Effector memory CD4-positive, alpha-beta T cell (primary cell): ENCODE measurements at places on chromosomes 4 and X.

GRCh38 chrX:26672571-26672970 is 456.6 kb downstream of the MAGEB5 start:
- no peak for DNase-seq

DNA sequence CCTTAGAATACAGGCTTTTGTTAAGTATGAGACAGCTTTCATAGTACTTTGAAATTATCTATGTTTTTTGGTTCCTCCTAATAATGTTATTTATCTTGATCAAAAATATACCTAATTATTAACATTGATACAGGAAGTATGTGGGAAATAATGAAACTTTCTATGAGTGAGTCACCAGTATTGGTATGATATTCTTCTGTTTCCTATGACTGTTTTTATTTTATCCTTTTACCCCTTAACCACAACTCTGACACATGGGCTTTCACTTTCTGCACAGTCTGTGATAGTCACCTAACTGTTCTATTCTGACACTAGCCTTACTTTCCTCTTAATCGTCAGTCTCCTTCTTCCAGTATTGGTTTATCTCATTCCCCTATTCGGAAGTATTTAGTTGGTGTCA is 4.7 kb downstream of the THAP9 start:
- DNase-seq: no peak

DNA sequence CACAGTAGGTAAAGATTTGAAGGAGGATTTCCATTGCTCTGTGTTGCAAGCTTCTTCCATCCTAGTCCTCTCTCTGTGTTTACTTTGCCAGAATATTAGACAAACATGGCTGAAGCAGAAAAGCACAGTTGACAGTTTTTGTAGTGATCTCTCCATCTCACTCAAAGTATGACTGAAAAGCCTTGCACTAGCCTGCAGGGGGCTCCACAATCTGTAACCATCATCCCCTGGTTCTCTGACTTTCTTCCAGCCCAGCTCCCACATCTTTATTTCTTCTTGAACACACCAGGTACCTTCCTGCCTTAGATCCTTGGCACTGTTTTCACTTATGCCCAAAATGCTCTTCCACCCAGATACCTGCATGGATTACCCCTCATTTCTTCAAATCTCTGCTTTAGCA is 34.1 kb upstream of the HHIP start:
- DNase-seq: no peak

- DNase-seq: no peak
These were observed 670.3 kb downstream of the IL1RAPL1 start for GRCh38 chrX:29257521-29257920.

GRCh38 chr4:95524184-95524583 is 24.6 kb downstream of the UNC5C start:
- DNase-seq: no peak

DNA sequence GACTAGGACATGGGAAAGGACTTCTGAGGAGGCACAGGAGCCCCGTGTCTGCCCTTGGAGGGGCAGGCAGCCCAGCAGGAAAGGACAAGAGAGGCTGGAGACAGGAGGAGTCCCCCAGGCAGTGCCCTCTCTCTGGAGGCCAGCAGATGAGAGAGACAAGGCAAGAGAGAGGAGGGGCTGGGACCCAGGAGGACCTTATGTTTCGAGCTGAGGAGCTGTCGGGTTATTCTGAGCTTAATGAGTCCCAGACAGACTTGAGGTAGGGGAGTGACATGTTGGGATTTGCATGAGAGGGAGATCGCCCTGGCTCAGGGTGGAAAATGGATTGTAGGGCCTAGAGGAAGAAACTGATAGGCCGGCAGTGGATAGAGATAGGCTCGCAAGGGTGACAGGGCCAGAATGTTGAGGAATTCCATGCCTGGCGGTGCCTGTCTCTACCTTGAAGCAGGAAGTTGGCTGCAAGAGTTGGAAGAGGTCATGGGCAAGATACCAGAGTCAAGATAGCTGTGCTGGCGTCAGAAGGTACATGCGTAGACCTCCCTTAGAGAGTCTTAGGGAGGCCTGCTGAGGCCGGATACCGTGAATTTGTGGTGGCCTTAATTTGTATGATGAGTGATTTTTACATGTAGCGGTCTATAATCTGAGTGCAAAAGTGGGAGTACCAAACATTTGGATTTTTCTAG is 19.4 kb downstream of the STOX2 start:
- DNase-seq: no peak

GRCh38 chrX:68498044-68498507 is 775 bp upstream of the YIPF6 start:
- no peak for DNase-seq

DNA sequence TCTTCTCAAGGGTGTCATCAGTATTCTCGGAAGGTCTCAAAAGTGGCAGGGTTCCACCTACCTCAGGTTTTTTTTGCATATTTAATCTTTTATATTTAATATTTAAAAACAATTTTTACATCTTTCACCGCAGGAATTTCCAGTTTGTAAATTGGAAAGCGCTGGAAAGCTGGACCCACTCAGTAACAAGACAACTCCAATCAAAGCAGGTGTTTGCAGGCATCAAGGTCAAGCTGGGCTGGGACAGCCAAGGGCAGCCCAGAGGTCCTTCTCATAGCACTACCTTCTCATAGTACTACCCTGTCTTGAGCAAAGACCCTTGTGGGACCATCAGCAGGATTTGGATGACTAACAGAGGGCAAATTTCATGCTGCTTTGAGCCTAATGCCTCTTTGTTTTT is 160.1 kb downstream of the TET2 start:
- DNase-seq: no peak

DNA sequence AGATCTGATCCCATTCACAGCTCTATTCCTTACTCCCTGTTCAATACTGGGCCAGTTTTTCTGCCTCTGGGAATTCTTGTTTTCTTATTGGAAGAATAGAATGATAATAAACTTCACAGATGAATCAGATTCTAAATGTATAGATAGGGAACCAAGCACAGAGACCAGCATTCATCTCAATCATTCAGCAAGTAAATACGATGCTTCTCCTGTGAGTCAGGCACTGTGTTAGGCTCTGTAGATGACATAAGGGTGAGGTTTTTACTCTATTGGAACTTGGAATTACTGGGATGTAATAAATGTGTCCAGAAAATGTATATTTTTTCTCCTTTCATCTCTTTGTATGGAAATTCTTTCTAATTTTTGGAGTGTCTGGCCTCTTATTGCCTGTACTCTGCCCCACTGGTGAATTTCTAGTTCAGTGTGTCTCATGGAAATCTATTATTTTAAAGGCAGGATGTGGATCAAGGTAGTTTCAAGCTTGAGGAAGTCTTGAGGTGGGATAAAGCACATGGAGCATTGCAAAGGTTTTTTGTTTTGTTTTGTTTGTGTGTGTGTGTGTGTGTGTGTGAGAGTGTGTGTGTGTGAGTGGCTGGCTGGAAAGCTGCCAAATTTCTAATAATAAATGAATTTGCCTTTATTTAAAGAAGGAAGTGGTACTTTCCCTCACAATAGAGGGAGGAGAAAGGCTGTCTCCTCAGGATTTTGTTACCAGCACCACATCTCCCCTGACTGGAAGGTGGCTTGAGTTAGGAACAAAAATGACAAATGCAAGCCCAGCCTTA is 117.9 kb upstream of the HS3ST1 start:
- no peak for DNase-seq

GRCh38 chr4:17230727-17231126 is 281.2 kb downstream of the QDPR start:
- DNase-seq: no peak

- no peak for DNase-seq
These were observed 22.8 kb downstream of the VMA21 start for GRCh38 chrX:151419782-151420181.

DNA sequence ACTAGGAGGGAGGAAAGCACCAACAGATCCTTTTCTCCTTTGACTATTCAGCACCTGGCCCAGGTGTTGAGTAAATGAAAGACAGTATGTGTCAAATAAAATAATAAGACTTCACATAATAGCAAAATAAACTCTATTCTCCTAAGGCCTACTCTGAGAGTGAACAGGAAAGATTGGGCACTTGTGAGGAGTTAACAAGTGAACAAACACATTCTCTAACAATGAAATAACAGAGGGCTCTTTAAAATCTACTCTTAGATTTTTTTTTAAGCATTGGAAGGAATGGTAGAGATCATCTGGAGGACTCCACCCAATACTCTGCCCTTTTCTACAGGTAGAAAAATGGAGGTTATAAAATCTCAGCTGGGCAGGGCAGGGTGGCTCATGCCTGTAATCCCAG is 39.1 kb upstream of the NOCT start:
- no peak for DNase-seq

DNA sequence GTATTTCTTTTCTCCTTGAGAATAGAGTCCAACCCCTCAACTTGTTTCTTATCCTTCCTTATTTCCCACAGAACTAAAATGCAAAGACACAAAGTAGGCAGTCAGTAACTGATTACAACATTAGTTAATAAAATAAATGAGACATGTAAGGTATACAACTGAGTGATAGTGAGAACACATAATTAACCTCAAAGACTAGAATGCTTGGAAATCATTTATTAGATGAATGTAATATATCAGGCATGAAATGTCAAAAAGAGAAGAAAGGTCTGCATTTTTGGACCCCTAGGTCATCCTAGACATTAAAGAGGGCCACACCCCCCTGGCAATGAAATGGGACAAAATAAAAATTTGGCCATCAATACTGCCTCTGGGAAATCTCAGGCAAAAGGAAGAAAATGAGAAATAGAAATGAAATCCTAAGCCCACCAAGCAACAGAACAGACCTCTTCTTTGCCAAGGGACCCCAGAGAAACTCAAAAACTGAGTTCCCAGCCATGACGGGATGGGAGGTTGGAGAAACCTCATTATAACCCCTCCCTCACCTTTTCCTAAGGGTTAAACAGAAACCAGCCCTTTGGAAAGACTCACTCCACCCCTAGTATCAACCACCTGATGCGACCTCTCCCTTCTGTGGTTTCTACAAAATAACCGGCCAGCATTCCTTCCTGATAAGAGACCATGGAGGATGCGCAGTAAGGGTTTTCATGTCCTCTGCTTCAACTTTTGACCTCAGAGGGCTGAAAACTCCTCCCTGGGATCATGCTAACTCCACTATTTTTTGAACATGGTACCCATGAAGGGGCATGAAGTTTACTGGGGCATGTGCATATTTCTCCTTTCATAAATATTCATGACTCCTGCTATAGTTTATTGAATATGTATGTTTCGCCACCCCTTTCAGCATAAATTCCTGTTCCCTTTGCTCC is 90.0 kb upstream of the EXOC1L start:
- no peak for DNase-seq

DNA sequence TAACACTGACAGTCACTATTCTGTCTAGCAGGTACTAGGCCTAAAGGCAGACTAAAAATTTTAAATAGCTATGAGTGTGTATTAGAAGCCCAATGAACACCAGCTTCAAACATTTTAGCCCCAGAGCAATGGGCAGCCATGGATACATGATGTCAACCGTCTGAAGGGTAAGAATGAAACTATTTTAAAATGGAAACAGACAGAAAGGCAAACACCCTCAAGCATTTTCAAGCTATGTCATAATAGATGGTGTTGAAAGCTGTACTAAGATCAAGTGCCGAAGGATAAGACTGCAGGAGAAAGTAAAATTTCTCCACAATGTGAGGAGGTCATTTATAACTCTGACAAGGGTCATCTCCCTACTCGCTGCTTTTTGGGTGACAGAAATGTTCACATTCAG is 225.0 kb downstream of the COL25A1 start:
- no peak for DNase-seq

DNA sequence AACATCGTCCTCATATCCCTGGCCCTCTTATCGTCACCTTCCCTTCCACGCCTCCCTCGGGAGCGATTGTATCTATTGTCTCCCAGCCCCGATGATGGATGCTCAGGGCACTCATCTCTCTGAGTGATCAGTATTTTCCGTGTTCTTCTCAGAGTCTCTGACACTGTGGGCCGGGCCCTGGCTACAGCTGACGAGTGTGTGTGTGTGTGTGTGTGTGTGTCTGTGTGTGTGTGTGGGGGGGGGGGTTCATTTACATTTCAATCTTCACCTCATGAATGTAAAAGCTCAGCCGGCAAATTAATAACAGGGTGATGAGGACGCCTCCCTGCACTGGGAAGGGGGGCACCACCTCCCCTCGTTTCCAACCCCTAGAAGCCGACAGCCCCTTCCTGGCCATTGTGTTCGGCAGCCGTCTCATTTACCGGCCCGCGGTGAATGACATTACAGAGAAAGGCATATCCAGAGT is 159.5 kb downstream of the SHOX start:
- no peak for DNase-seq

GRCh38 chr4:46081248-46081647 is 42.6 kb downstream of the GABRG1 start:
- no peak for DNase-seq
